ENCODE measurements at places on chromosomes 3 and 15.

- no peak for DNase-seq
Measured at GRCh38 chr15:58078591-58078990, 13.1 kb upstream of the ALDH1A2 start.

DNA sequence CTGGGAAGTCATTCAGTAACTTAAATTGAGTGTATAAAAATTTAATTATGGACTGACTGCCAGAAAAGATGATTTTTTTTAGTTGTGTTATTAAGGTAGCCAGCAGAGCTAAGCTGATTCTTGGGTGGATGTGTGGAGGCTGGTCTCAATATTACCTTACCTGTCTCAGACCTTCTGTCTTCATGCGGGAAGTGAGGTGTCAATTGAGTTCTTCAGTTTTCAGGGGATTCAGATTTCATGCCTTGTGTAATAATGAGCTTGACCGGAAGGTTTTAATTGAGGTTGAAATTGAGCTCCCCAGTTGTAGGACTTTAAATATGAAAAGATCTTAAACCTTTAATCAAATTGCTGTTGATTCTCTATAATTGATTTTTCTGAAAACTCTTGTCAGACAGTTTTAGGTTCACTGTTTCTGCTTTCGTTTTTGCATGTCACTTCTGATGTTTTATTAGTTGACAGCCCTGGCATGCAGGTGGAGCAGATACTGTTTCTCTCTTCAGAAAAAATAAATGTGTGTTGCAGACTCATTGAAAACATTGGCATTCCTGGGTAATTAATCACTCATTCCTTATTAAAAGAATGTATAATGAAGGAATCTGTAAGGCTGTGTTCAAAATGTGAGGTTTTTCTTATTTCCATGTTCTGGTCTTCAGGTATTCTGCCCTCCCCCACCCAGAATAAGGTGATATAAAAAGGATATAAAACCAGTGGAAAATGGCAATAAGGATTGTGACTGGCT is 54.5 kb downstream of the PSMD6 start:
- DNase-seq = no peak

DNA sequence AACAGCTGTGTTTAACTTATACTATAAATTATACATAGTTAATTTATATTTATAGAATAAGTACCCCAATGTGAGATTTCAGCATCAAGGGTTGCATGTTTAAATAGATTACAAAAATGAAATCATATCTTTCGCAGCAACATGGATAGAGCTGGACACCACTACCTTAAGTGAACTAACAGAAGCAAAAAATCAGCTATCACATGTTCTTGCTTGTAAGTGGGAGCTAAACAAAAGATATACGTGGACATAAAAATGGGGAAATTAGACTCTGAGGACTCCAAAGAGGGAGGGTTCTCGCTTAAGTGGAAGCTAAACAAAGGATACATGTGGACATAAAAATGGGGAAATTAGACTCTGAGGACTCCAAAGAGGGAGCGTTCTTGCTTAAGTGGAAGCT is 626.5 kb upstream of the DPPA4 start:
- DNase-seq = no peak

- DNase-seq = no peak
Measured at GRCh38 chr3:26259176-26259575, 363.4 kb upstream of the LRRC3B start.

DNA sequence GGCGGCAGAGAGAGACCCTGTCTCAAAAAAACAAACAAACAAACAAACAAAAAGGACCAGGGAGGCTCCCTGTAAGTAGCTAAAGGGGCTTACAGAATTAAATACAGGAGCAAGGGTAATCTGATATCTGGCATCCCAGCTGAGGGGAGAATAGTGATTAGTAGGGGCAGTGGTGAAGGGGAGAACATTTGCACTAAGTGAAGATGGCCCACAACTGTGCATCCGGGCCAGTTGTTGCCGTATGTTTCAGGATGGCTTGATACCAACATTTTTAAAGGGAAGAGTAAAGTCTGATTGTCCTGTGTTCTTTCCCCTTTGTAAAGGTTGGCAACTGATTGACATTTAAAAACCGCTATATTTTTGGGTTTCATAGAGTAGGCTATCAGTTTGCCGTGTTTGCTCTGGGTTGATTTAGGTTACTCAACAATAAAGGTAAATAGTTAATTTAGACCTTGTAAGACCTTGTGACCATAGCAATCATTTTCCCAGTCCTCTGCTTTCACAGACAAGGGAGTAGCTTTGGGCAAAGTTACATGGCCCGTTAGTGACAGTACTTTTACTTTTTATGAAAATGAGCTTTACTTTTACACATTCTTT is 167.8 kb downstream of the PTPRG start:
- no peak for DNase-seq

DNA sequence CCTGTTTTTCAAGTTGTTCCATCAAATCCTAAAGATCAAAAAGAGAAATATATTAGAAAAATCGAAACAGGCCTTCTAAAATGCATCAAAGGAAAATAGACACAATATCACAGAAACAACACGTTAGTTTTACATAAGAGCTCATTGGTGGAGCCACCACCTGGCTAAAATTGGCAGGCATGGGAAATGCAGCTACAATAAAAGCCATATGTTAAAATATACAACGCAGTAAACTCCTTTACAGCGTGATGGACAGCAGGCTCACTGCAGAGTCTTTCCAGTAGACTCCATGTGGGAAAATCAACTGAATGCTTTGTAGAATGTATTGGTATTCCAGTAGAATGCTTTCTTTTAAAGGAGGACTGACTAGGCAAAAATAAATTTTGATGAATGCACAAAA is 40.9 kb upstream of the MYO5C start:
- no peak for DNase-seq

Data from fibroblast of skin of scalp (primary cell).